Lung (tissue), 17 donors: ENCODE measurements at places on chromosomes 5 and 9. TPM values are rescaled to one million over a fixed set of nuclear protein-coding genes. Genes with fewer than 3 reads are reported as not detected.

DNA sequence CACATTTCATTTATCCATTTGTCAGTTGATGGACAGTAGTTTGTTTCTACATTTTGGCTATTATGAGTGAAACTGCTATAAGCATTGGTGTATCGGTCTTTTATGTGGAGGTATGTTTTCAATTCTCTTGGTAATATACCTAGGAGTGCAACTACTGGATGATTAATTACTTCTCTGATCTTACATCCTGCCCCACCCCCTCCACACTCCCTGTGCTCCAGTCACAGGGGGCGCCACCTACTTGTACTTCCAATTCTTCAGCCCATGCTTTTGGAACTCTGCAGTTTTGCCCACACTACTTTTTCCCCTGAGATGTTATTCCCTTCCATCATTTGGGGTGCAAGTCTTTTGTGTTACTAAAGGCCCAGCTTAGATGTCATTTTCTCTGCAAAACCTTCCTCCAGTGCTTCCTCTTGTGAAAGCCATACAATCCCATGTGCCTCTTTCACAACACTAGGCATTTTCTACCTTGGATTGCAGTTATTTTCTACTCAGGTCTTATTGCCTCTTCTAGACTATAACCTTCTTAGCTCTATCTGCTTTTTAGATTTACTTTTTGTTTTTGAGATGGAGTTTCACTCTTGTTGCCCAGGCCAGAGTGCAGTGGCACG lies 42.1 kb downstream of the SEC61B start:
- DNase-seq: no peak

DNA sequence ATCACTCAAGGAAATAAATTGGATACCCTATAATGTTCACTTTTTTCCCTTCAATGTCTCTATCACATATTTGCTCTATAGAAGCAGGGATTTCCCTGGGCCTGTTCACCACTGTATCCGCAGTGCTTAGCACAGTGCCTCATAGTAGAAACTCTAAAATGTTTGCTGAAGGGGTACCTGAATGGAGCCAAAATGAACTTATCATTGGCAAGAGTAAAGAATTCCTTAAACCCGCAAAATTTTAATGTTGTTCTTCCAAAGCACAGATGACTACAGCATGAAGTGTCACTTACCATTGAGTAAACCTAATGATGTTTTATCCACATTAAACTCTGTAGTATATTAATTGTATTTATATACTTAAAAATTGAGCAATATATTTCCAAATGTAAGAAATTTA lies 96.1 kb downstream of the JAKMIP2 start:
- no peak for DNase-seq

GRCh38 chr9:5438301-5439162 lies 807 bp upstream of the PLGRKT start:
- peak; percentile 15 for DNase-seq

GRCh38 chr5:181199881-181200638 lies 4.9 kb downstream of the TRIM7 start:
- DNase-seq: no peak

GRCh38 chr9:125631391-125632085 lies 75.5 kb downstream of the MAPKAP1 start:
- DNase-seq: peak; percentile 29

- no peak for DNase-seq
These were observed 59.8 kb upstream of the C5orf63 start for GRCh38 chr5:127133071-127133470.

DNA sequence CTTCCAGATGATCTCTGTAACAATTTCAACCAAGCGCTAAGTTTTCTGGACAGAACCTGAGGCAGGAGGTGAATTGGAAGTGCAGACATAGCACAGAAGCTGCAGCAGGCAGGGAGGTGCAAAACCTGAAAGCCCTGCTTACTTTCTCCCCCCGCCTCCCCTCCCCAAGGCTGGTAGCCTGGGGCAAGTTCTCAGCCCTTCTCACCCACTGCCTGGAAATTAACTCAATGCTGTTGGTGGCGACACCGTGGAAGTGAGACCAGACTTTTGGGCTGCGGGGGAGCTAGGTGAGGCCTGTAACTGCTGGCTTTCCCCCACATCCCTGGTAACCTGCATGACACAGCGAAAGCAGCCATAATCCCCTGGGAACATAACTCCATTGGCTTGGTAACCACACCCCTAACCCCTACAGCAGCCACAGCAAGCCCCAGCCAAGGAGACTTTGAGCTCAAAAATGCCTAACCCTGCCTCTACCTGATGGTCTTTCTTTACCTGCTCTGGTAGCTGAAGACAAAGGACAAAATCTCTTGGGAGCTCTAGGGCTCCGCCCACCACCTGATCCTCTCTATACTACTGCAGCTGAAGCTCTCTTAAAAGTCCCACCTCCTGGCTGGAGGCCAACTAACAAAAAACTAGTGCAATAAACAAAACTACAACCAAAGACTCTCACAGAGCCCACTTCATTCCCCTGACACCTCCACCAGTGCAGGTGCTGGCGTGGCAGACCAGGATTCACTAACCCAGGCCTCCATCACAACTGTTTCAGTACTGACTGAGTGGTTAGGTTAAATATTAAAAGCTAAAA lies 11.9 kb upstream of the OR13C8 start:
- no peak for DNase-seq

- DNase-seq: no peak
These were observed 722 bp downstream of the TBC1D9B start for GRCh38 chr5:179906795-179907555.

- no peak for DNase-seq
These were observed 48.8 kb upstream of the GOLPH3 start for GRCh38 chr5:32222723-32223470.

GRCh38 chr5:59542306-59542705 lies 351.2 kb downstream of the PDE4D start:
- DNase-seq: no peak

DNA sequence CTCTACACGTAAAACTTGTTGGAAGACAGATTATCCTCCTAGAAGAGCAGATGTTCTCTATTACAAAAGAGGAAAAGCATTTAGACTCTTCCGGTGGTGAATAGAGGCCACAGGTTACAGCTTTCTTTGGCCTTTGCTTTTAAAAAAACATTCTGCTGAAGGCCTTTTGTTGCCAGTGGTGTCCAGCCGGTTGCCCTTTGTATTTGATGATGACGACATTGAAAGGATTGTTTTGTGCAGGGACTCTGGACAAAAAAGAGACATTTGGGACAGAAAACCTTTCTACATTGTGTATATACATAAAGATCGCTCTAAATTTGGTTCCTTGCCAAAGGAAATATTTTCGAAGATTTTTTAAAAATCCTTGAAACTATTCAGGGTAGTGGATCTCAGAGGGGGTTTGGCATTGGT lies 180.3 kb downstream of the C9orf152 start:
- DNase-seq: peak; percentile 54

- DNase-seq: no peak
These were observed 7.7 kb upstream of the GCNT4 start for GRCh38 chr5:75059912-75060545.

ANKRD18B gene
- 0.81 TPM for polyA plus RNA-seq

SLC6A3 gene
- polyA plus RNA-seq: 0.30 TPM
